ENCODE measurements at places on chromosomes 3 and 15. TPM values are rescaled to one million over a fixed set of nuclear protein-coding genes. Genes with fewer than 3 reads are reported as not detected.

DNA sequence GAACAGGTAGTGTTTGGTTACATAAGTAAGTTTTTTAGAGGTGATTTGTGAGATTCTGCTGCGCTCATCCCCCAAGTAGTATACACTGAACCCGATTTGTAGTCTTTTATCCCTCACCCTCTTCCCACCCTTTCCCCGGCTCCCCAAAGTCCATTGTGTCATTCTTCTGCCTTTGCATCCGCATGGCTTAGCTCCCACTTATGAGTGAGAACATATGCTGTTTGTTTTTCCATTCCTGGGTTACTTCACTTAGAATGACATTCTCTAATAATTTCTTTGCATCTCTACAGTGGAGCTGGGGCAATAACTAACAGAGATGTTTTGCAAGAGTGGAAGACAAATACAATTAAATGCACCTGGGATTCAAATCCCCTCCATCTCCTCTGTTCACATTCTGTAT lies 93.2 kb downstream of the TP63 start:
- DNase-seq: no peak

Gene FGF7
- not detected for polyA plus RNA-seq

DNA sequence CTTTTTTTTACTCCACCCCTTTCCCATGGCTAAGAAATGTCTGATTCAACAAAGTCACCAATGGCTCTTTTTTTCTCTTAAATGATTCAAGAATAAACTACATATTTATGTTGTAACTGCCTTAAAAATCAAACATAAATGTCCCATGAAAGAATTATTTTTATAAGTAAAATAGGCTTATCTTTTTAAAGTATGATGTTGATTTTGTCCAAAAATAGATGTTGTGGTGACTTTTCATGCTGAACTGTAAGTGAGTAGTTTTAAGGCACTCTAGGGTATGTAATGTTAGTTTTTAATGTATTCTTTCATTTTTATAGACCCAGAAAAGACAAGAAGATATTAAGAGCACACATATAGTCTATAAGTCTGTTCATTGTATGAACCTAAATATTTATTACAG lies 594.9 kb downstream of the NLGN1 start:
- no peak for DNase-seq

DNA sequence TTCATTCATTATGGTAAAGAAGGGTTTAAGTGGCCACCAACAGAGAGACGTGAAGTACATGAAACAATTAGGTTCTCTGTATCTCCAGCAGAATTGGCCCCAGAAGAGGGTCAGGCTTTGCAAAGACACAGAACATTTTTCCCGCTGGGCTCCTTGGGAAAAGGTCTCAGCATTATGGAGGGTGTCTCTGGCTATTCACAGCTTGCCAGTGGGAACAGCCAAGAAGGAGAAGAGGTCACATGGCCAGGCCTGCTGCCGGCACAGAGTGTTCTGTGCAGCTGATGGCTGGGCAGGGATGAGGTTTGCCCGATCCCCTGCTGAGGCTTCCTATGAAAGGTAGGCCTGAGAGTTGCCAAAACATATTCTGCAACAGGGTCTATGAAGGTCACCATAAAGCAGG lies 77.8 kb upstream of the LPP start:
- no peak for DNase-seq

Gene DUOX2
- polyA plus RNA-seq: not detected

DNA sequence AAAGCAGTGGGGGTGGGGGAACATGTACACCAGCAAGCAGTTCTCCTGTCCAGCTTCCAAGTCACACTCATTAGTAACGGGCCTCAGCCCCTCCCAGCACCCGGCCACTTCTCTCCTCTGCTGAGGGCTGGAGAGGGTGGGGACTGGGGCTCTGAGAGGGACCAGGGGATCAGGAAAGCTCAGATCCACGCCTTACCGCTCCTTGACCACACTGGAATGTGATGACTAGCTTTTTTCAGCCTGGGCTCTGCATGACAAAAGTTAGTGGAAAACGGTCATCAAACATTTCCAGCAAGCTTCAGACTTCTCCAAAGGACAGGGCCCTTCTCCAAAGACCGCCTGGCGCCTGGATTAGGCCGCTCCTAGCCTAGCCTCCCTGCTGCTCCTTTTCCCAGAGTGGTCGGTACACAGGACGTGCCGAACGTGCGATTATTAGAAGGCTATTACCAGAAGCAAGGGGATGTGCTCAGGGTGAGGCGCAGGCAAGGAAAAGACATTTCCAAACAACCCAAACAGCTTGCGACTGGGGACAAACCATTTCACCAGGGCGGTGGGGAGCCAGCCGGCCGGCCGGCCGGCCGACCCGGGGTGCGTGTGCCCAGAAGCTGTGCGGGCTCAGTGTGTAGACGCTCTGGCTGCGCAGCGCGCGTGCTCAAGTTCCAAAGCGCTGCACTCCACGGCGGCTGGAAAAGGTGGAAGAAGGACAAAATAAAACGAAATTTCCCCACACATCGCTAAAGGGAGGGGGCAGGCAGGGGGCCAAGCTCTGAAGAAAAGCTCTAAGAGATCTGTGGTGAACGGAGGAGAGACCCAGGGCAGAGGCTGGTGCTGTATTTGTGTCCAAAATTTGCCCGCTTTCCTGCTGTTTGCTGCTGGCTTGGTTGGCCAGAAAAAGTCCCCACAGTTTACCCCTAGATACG lies 51.0 kb upstream of the SSR3 start:
- peak; percentile 25 for DNase-seq

DNA sequence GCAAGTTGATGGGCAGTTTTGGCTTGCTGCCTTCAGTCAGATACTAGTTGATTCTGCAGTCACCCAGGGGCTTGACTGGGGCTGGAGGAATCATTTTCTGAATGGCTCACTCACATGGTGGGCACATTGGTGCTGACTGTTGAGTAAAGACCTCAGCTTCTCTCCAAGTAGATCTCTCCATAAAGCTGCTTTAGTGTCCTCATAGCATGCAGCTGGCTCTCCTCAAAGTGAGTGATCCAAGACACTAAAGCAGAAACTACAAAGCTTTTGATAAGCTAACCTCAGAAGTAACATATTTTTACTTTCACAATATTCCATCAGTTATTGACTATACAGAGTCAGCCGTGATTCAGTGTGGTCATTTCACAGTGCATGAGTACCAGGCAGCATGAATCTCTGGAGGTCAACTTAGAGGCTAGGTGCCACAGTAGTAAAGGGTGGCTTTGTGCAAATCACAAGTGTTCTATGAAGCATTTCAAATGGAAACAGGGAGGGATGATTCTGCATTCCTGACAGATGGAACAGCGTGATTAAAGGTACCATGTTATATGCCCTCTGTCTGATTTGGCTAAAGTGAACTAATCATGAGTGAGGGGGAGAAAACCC lies 24.3 kb upstream of the ATP8B4 start:
- no peak for DNase-seq

DNA sequence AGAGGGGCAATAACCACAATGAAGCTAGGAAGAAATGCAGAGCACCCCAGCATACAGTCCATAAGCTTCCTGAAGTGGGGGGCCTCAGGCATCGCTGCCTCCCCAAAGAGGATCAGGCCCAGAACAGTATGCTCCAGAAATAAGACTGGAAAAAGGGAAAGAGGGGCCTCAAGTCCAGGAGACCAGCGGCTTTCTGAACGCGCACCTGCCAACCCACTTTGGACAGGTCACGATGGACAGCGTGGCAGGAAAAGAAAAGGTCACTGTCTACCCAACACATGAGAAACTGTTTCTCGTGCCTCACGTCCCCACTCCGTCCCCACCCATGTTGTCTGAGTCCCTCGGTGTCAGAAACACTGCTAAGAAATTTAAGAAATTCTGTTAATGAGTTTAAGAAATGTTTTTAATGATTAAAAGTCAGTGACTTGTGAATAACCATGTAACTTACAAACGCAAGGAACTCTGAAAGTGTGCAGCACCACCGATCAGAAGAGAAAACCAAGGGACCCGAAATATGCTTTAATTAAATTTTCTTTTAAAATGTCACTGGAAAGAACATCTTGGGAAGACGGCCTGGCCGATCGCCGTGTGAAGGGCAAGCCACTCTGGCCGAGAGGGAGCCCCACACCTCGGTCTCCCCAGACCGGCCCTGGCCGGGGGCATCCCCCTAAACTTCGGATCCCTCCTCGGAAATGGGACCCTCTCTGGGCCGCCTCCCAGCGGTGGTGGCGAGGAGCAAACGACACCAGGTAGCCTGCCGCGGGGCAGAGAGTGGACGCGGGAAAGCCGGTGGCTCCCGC lies 1.7 kb upstream of the PPARG start:
- DNase-seq: no peak

DNA sequence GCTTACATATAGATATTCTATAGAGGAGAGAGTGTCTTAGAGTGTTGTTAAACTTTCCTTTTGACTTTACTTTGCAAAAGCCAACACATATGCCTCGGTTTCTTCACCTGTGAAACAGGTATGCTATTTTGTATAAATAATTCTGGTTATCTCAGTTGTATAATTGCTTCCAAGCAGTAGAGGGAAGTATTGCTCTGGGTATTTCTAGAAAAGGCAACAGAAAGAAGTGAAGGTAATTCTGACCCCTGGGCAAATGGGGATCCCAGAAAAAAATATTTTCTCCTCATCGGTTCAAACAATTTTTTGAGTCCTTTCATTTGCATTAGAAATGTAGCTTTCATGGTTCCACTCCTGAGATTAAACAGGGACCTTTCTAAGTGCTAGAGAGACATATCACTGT lies 216.5 kb upstream of the SEMA6D start:
- DNase-seq: no peak

- DNase-seq: peak; percentile 2
These were observed 36.0 kb downstream of the ADAMTS9 start for GRCh38 chr3:64651741-64652241.

DNA sequence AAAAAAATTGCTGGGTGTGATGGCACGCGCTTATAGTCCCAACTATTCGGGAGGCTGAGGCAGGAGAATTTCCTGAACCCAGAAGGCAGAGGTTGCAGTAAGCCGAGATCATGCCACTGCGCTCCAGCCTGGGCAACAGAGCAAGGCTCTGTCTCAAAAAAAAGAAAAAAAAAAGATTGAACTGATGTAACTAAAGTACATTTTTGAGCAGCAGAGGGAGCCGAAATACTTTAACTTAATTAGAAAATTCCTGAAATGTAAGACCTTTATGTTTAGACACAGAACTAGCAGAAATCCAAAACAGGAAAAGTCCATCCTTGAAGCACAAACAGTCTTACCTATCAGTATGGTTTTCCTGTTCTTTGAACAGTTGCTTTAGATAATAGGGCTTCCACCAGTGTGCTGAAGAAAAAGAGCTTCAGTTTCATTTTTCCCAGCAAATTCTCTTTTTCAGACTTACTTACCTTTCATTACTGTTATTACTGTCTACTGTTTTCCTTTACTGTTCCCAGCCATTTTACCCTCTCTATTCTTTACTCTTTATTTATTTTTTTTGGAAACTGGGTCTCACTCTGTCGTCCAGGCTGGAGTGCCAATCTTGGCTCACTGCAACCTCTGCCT lies 33.4 kb upstream of the ZNF609 start:
- DNase-seq: peak; percentile 24

DNA sequence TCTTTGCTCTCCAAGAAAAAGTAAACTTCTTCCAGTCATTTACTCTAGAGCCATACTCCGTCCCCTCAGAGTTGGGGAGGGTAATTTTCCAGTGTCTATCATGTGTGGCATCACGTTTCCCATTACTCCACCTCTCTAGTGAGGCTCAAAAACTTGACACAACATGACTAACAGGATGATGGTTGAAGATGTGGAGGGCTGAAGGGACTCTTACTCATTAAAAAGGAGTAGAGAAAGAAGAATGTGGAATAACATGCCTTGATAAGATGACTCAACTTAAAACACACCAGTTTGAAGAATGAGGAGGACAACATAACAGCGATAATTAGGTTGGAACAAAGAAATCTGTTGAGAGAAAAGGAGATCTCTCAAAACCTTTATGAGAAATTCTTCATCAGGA lies 894.3 kb downstream of the OTOL1 start:
- no peak for DNase-seq

DNA sequence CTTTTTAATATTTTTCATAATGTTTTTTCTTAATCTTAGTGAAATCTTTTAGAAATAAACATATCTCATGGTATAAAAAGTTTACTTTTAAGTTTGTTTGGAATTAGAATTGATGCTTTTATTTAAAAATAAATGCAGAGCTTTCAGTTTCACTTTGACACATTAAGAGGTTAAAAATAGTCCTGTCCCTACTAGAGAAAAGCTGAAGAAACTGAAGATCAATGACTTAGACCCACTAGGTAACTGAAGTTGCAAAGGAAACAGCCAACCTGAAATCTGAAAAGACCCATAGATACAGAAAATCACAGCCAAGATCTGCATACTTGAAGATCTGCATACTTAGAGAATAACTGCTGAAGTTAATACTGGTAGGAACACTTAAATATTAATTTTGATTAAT lies 237.6 kb downstream of the RAP2B start:
- no peak for DNase-seq

GRCh38 chr15:24269166-24269571 lies 406.4 kb upstream of the NPAP1 start:
- DNase-seq: no peak

DNA sequence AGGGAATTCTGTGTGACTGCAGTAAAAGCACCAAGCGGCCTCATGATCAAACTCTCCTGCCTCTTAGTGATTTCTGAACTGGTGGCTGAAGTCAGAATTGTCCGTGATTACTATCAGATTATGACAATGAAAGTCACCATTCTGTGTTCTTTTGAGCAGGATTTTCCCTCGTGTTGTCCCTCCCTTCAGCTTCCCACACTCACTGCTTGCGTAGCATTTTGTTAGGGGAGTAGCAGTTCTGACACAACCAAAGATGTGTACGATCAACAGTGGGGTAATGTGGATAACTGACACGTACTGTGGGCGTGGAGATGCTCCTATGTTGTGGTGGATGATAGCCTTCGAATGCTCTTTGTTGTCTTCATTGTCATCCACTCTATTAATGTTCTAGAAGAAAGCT lies 67.8 kb upstream of the ICE2 start:
- DNase-seq: no peak

- DNase-seq: no peak
These were observed 24.4 kb downstream of the LARP6 start for GRCh38 chr15:70829371-70830166.

Gene TGM4
- polyA plus RNA-seq: not detected

Gene STRIT1
- polyA plus RNA-seq: not detected

Gene ATP2B2
- not detected for polyA plus RNA-seq

DNA sequence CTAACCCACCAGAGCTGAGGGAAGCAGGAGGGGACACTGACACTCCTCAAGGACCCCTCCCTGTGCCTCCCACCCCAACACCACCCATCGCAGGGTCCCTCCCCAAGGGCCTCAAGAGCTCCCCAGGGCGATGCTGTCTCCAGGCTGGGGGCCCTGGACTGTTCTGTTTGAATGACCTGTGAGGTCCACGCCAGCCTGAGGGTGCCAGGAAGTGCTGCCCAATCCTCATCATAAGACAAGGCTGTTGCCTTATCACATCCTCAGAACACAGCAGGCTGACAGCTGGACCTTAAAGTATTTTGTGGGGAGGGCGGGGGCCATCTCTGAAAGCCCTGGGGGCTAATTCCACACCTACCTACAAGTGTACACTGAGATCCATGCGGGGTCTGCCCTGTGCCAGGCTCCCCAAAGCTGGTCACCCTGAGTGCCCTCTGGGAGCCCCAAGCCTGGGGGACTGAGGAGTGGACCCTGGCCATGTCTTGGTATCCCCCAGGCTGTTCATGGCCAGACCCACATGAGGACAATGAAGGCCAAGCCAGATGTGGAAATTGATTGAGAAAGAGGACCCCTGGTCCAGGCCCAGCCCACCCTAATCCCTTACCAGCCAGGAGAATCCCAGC lies 23.8 kb upstream of the GOLGA6C start:
- DNase-seq: no peak

Gene WNT5A
- polyA plus RNA-seq: not detected

GRCh38 chr3:169133178-169134161 lies 530.0 kb downstream of the MECOM start:
- DNase-seq: no peak
